Activated CD8-positive, alpha-beta T cell treated with anti-CD3 and anti-CD28 coated beads, Interleukin-2, amount 10 ng/mL, durations not matched to agents 7 days and 5 days (primary cell): ENCODE measurements at places on chromosomes 6 and 20.

DNA sequence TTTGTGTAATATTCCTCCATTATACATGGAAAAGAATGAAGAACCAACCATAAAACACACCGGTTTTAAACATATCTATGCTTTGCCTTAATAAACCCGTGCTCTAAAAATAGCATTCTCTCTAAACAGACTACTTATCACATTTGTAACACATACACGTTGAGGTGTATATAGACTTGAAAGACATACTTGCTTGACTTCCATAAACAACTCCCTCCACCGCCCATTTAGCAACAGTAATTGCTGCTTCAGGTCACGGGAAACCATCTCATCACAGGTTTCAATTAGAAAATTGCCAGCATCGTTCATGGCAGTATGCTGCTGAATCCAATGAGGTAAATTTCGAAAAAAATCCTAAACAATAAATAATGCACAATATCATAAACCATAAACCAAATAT is 174.0 kb downstream of the SYNE1 start:
- DNase-seq, result no peak

DNA sequence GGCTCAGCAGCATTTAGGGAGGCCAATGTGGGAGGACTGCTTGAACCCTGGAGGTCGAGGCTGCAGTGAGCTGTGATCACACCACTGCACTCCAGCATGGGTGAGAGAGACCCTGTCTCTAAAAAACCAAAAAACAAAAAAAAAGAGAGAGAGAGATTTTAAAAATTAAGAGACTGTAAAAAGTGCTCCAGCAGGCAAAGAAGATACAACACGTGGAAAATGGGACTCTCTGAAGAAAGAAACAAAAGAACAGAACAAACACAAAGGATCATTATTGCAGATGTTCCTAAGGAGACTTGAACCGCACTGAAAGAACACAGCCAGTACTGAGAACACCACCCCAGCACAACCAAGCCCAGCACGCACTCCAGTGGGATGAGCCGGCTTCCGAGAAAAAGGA is 74.2 kb downstream of the TAF4 start:
- DNase-seq, result no peak

GRCh38 chr20:51171141-51171540 is 148.2 kb upstream of the KCNG1 start:
- DNase-seq, result no peak

DNA sequence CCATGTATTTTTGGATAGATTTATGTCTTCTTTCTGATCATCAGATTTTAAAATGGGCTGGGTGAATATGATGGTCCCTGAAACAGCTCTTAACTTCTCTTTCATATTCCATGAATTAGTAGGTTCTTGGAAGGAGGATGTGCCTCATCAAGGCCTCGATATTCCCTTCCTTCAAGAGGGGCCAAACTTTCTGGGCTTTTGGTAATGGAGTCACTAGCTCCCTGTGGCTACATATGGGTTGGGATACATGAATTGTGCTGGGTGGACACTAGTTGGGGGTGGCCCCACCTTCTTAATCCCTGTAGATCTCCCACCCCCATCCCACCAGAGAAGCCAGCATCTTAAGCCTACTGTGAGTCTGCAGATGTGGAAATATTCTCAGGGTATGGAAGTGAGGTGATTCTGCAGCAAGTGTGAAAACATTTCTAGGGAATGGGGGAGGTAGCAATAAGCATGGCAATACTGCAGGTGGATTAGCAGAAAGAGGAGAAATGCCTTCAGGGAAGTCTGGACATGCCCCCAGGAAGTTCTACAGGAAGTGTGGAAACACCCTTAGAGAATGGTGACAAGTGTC is 2.2 kb downstream of the TP53INP2 start:
- no peak for DNase-seq

DNA sequence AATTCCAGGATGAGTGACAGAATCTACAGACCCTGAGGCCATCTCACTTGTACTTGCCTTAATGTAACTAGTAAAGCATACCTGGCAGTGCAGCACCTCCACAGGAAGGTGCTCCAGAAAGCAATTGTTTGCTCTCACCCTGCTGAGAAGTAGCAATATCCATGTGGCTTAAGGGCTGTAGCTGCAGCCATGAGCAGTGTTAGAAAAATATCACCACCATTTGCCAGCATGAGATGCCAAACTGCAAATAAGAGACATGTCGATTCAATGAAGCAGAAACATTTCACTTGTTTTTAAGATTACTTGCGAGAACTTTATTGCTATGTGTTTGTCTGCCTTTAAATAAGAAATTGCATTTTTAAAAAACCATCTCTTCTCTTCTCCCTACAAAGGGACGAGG is 151.5 kb downstream of the PRL start:
- no peak for DNase-seq

GRCh38 chr6:88135578-88136114 is 30.5 kb downstream of the CNR1 start:
- DNase-seq, result no peak

DNA sequence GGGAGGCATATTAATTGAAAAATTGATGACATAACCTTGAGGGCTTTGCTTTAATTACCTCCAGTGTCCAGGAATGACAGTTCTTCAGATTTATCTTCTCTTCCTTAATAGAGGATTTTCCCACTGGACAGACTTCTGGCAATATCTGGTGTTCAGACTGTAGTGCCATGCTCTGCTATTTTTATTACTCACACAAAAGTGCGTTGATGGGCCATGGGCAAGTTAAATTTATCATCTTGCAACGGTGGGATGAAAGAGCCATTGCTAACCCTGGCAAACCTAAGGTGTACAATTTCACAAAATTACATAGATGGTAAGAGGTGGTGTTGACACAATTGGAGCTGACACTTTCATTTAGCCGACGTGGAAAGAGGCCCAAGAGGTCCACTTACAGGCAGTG is 253.7 kb upstream of the PLCB4 start:
- DNase-seq, result no peak

DNA sequence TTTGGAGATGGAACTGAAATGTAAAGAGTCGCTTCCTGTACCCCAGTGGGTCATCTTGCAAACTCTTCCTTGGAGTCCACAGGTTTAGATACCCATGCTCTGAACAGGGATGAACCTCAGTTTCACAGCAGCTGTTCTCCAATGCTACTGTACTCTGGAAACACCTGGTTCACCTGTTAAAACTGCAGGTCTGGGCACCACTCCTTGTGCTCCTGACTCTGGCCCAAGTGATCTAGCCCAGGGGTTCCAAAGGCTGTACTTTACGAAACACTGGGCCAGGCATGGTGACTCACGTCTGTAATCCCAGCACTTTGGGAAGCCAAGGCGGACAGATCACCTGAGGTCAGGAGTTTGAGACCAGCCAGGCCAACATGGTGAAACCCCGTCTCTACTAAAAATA is 102.1 kb downstream of the ATP9A start:
- DNase-seq, result no peak

- no peak for DNase-seq
Observed at GRCh38 chr6:7052443-7053011, 55.2 kb upstream of the RREB1 start.

- DNase-seq, result no peak
Observed at GRCh38 chr6:147507162-147508041, 1.1 kb upstream of the SAMD5 start.

- no peak for DNase-seq
Observed at GRCh38 chr20:14877301-14878028, 540.1 kb upstream of the FLRT3 start.
